ENCODE measurements at places on chromosomes 1 and 21. TPM values are rescaled to one million over a fixed set of nuclear protein-coding genes. Genes with fewer than 3 reads are reported as not detected.
A peak's percentile ranks its signal among the peaks of the same experiment; 100 is the strongest.

DNA sequence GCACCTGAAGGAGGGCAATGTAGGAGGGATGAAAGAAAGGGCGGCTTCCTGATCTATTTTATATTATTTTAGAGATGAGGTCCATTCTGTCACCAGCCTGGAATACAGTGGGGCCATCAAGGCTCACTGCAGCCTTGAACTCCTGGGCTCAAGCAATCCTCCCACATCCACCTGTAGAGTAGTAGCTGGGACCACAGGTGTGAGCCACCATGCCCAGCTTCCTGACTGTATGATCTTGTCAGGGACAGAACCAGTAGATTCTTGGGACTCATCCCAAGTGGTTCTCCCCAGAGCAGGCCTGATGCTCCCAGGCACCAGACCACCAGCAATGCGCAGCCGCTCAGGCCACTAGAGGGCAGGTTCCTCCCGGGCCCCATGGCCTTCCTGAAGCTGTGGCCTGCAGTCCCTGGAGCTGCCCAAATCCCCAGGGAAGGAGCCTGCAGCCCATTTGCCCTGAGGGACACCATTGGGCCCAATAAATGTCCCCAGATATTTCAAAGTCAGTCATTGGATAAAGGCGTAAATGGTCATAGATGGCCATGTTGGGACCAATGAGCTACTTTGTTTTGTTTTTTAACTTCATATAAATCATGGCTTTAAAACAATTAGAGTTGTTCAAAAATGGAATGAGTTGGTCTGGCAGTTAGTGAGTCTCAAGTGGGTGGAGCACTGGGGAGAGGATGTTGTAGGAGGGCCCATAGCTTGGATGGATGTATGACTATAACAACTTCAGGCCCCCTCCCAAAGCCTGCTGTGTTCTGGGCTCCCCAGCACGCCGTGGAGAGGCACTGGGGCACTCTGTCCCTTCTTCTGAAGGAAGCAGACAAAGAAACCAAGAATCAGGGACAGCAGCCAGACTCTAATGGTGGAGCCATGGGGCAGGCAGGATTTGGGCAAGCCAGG is 44.7 kb upstream of the GOLT1A start:
- no peaks in the 10 kb centered on the region for H3K27me3 ChIP-seq
- H3K4me3 ChIP-seq = no peak overlapping the region
- DNase-seq = peak; percentile 56
- H3K36me3 ChIP-seq = no peaks in the 10 kb centered on the region
- H3K4me1 ChIP-seq = no peaks in the 10 kb centered on the region

DNA sequence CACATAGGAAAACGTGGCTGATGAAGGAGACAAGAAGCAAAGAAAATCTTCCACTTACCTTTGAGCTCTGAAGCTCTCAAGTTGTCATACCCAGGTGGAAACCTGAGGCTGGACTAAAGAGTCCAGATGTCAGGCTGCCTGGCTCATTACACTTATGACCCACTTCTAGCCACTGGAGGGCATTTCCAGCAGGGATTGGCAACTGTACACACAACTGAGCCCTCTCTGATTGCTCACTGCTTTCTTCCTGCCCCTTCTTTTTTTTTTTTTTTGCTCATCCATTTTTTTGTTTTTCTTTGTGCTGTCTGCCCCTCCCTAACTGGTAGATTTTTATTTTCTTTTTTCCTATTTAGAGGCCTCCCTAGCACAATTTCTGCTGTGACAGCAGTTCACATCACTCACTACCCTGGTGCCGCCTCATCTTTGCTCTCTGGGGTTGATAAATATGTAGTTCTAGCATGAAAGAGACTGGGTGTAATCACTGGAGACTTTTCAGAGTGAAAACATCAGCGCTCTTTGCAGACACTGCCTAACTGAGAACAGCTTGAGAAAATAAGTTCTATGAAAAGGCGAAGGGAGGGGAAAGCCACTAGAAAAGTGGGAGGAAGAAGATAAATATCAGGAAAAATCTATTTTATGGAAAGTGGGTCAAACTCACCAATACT is 334.5 kb downstream of the NUF2 start:
- H3K27me3 ChIP-seq = no peaks in the 10 kb centered on the region
- no peaks in the 10 kb centered on the region for H3K36me3 ChIP-seq
- H3K4me3 ChIP-seq = no peak overlapping the region
- DNase-seq = no peak
- H3K4me1 ChIP-seq = no peaks in the 10 kb centered on the region
- H3K27ac ChIP-seq = no peak overlapping the region

GRCh38 chr1:183100361-183100974 is 77.2 kb downstream of the LAMC1 start:
- DNase-seq = no peak
- no peak overlapping the region for H3K4me3 ChIP-seq

UTS2 gene
- not detected for total RNA-seq

CD101 gene
- not detected for total RNA-seq

MANEAL gene
- total RNA-seq = 31.6 TPM

PTPRC gene
- 367 TPM for total RNA-seq

- no peak overlapping the region for H3K4me3 ChIP-seq
- no peak for DNase-seq
- no peaks in the 10 kb centered on the region for H3K4me1 ChIP-seq
- no peak overlapping the region for H3K27ac ChIP-seq
- H3K27me3 ChIP-seq = no peaks in the 10 kb centered on the region
Measured at GRCh38 chr1:219555031-219555692, 57.7 kb downstream of the ZC3H11B start.

GRCh38 chr21:29296446-29296845 is 2.3 kb upstream of the BACH1 start:
- H3K4me3 ChIP-seq = no peak overlapping the region
- H3K36me3 ChIP-seq = no peaks in the 10 kb centered on the region
- no peak for DNase-seq
- no peak overlapping the region for H3K27ac ChIP-seq
- peaks cover 49% of the 10 kb centered on the region for H3K4me1 ChIP-seq

- no peaks in the 10 kb centered on the region for H3K27me3 ChIP-seq
- H3K4me3 ChIP-seq = no peak overlapping the region
- no peaks in the 10 kb centered on the region for H3K4me1 ChIP-seq
- no peak overlapping the region for H3K27ac ChIP-seq
- DNase-seq = no peak
Measured at GRCh38 chr1:228841632-228842031, 106.4 kb downstream of the RHOU start.

DNA sequence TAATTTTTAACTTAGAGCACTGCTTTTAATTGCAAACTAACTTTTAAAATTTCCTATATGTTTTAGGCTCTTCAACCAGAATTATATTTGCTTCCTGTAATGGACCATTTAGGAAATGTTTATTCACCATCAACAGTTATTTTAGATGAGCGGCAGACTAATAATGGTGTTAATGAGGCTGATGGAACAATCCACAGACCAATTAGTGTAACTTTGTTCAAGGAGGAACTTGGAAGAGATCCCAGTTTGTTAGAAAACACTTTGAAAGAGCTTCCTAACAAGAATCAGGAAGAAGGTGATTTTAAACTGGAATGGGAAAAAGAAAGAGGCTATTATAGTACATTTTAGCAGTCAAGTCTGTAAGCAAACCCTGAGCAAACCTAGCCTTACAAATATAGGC is 19.4 kb upstream of the GNG5 start:
- no peaks in the 10 kb centered on the region for H3K27me3 ChIP-seq
- H3K27ac ChIP-seq = no peak overlapping the region
- no peak overlapping the region for H3K4me3 ChIP-seq

SLC1A7 gene
- not detected for total RNA-seq

CYP4Z1 gene
- total RNA-seq = not detected

- H3K36me3 ChIP-seq = no peaks in the 10 kb centered on the region
- no peaks in the 10 kb centered on the region for H3K27me3 ChIP-seq
- no peak for DNase-seq
- H3K4me1 ChIP-seq = no peaks in the 10 kb centered on the region
- no peak overlapping the region for H3K4me3 ChIP-seq
- no peak overlapping the region for H3K27ac ChIP-seq
Measured at GRCh38 chr1:213083112-213083445, 32.0 kb downstream of the RPS6KC1 start.

- H3K27me3 ChIP-seq = no peaks in the 10 kb centered on the region
- H3K27ac ChIP-seq = no peak overlapping the region
- peak; percentile 75 for DNase-seq
Measured at GRCh38 chr1:248618878-248619277, 16.0 kb downstream of the OR2T11 start.

DNA sequence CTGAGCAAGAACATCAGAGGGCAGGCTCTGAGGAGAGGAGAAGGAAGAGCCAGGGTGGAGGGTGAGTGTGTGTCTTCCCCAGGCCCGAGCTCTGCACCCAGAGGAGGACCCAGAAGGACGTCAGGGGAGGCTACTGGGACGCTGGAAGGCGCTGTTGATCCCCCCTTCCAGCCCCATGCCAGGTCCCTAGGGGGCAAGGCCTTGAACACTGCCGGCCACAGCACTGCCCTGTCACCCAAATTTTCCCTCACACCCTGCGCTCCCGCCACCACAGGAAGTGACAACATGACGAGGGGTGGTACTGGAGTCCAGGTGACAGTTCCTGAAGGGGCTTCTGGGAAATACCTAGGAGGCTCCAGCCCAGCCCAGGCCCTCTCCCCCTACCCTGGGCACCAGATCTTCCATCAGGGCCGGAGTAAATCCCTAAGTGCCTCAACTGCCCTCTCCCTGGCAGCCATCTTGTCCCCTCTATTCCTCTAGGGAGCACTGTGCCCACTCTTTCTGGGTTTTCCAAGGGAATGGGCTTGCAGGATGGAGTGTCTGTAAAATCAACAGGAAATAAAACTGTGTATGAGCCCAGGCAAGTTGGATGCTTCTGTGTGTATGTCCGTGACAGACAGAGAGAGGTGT is 17.1 kb downstream of the BCAN start:
- H3K27me3 ChIP-seq = no peaks in the 10 kb centered on the region
- DNase-seq = no peak
- H3K4me3 ChIP-seq = no peak overlapping the region
- no peaks in the 10 kb centered on the region for H3K36me3 ChIP-seq
- H3K4me1 ChIP-seq = peaks cover 8% of the 10 kb centered on the region

GRCh38 chr21:26916799-26917198 is 50.1 kb downstream of the ADAMTS5 start:
- no peak for DNase-seq
- no peak overlapping the region for H3K27ac ChIP-seq
- H3K4me1 ChIP-seq = no peaks in the 10 kb centered on the region
- no peaks in the 10 kb centered on the region for H3K36me3 ChIP-seq
- H3K27me3 ChIP-seq = no peaks in the 10 kb centered on the region

STRIP1 gene
- total RNA-seq = 53.8 TPM

SLFNL1 gene
- 1.5 TPM for total RNA-seq

SELENBP1 gene
- total RNA-seq = not detected

DNA sequence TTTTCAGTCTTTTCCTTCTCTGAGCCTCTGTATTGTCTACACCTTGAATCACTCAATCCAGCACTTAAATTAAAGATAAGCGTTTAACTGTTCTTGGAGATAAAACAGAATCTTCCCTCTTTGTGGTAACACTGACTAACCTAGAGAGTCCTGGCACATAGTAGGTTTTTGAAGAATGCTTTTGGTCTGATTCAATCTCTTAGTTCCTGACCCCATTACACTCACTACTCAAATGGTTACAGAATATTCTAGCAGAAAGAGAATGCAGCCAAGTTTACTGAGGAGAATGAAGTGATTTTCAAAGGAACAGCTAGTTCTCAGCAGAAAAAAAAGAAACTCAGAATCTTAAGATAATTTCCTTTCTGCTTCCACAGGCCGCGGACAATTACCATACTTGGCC is 309.2 kb upstream of the PRMT6 start:
- H3K4me3 ChIP-seq = no peak overlapping the region
- no peaks in the 10 kb centered on the region for H3K27me3 ChIP-seq
- H3K27ac ChIP-seq = no peak overlapping the region
- 0 out of 2 replicates have a peak, but pooled peaks cover 2% of the 10 kb centered on the region for H3K4me1 ChIP-seq

All from Karpas-422 (cell line).